Thoracic aorta (tissue), 2 donors: ENCODE measurements at places on chromosomes 6 and 20. TPM values are rescaled to one million over a fixed set of nuclear protein-coding genes. Genes with fewer than 3 reads are reported as not detected.
A peak's percentile ranks its signal among the peaks of the same experiment; 100 is the strongest.

- H3K27me3 ChIP-seq: no peaks in the 10 kb centered on the region
- H3K36me3 ChIP-seq: peaks cover 29% of the 10 kb centered on the region
- no peak for DNase-seq
- H3K4me3 ChIP-seq: no peak overlapping the region
- no peak overlapping the region for H3K27ac ChIP-seq
Observed at GRCh38 chr20:63734946-63735858, 1.3 kb upstream of the LIME1 start.

Gene CRIP3
- total RNA-seq: not detected

DNA sequence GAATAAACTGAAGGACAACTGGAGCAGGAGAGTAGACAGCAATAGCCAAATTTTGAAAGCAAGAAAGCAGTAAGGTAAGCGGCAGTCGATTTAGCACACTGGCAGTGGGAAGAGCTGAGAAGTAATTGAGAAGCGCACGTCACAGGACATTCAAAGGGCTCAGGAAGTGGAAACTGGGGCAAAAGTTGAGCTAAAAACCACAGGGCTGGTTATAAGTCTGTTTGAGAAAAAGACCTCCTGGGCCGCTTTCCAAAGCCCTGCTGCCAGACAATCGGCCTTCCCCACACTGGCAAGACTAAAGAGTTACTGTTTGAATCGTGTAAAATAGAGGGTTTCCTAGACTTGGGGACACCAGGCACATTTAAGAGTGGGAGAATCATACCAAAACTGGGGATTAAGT is 161.4 kb downstream of the DNAH8 start:
- H3K27ac ChIP-seq: no peak overlapping the region
- no peak overlapping the region for H3K4me3 ChIP-seq
- H3K4me1 ChIP-seq: no peaks in the 10 kb centered on the region
- DNase-seq: no peak

Gene PLN
- 382 TPM for total RNA-seq

- H3K36me3 ChIP-seq: no peaks in the 10 kb centered on the region
- H3K27me3 ChIP-seq: no peaks in the 10 kb centered on the region
- peak; percentile 54 for DNase-seq
- H3K4me1 ChIP-seq: no peaks in the 10 kb centered on the region
- H3K4me3 ChIP-seq: peak overlapping the region; percentile 78
Observed at GRCh38 chr6:26055719-26056582, 31.3 kb upstream of the HFE start.

DNA sequence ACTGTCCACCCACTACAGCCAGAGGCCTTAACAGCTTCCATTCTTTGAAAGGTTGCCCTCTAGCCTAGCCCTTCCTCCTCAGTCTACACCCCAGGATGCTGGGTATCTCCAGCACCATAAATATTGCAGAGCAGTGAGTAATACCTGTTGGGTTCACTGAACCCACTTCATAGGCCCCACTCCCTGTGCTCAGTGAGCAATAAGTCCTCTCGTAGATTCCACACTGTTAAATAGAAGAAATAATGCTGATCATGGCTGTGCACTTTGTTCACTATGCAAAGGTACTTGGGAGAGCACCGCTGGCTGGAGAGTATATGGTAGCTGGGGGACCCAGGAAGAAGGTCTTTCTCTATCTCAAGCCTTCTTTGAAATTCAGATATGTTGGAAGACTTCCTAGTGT is 87.3 kb downstream of the RSPH3 start:
- no peak overlapping the region for H3K4me3 ChIP-seq
- H3K27me3 ChIP-seq: no peaks in the 10 kb centered on the region
- H3K36me3 ChIP-seq: no peaks in the 10 kb centered on the region
- H3K27ac ChIP-seq: no peak overlapping the region

- DNase-seq: no peak
- no peaks in the 10 kb centered on the region for H3K27me3 ChIP-seq
- H3K4me3 ChIP-seq: no peak overlapping the region
- no peaks in the 10 kb centered on the region for H3K36me3 ChIP-seq
Observed at GRCh38 chr6:123022975-123023374, 26.9 kb downstream of the CLVS2 start.

Gene DACT2
- total RNA-seq: 0.28 TPM

- no peaks in the 10 kb centered on the region for H3K36me3 ChIP-seq
- no peak for DNase-seq
- no peak overlapping the region for H3K27ac ChIP-seq
- no peaks in the 10 kb centered on the region for H3K27me3 ChIP-seq
Observed at GRCh38 chr6:29680416-29680815, 536 bp downstream of the ZFP57 start.

GRCh38 chr6:149237464-149237863 is 80.0 kb upstream of the TAB2 start:
- no peak overlapping the region for H3K27ac ChIP-seq
- no peaks in the 10 kb centered on the region for H3K36me3 ChIP-seq
- no peak for DNase-seq
- H3K27me3 ChIP-seq: no peaks in the 10 kb centered on the region
- H3K4me3 ChIP-seq: no peak overlapping the region

Gene MTG2
- total RNA-seq: 28.0 TPM

Gene ENPP4
- 21.8 TPM for total RNA-seq

Gene BPIFA1
- total RNA-seq: not detected
